NCI-H2107 (cell line): ENCODE measurements at places on chromosomes 7 and 10.

GRCh38 chr7:57482-58255 lies 134.7 kb upstream of the FAM20C start:
- no peak for DNase-seq

DNA sequence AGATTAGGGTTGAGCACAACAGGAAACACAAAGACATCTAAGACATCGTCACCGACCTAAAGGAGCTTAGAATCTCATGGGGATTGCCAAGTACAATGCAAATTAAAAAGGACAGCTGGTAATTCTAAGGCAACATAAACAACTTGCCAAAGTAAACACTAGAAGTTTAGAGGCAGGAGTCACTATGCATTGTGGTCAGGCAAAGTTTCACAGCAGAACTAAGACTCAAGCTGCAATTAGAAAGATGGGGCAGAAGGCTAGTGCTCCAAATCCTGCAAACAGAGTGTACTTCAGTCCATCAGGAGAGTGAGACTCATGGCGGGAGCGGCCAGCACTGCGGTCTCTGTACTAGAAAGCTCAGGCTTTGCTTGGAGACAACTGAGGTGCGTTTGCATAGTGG lies 52.7 kb downstream of the HIPK2 start:
- DNase-seq = no peak

GRCh38 chr10:127979045-127979444 lies 72.1 kb downstream of the PTPRE start:
- no peak for DNase-seq

DNA sequence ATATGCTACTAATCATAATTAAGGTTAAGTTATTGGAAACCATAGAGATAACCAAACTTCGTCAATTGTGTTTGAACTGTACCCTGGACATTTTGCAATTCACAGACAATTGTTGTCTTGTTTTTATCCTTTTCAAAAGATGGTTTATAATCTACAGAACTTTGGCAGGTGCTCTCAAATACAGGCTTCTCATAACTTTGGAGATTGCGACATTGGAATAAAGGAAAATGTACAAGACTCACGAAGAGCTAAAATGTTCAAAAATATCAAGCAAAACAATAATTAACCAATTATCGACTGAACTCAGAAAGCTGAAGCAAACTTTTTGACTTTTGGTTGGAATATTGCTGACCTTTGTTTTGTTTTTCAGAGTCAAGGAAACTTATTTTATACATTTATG lies 88.4 kb upstream of the GPR22 start:
- DNase-seq = no peak

DNA sequence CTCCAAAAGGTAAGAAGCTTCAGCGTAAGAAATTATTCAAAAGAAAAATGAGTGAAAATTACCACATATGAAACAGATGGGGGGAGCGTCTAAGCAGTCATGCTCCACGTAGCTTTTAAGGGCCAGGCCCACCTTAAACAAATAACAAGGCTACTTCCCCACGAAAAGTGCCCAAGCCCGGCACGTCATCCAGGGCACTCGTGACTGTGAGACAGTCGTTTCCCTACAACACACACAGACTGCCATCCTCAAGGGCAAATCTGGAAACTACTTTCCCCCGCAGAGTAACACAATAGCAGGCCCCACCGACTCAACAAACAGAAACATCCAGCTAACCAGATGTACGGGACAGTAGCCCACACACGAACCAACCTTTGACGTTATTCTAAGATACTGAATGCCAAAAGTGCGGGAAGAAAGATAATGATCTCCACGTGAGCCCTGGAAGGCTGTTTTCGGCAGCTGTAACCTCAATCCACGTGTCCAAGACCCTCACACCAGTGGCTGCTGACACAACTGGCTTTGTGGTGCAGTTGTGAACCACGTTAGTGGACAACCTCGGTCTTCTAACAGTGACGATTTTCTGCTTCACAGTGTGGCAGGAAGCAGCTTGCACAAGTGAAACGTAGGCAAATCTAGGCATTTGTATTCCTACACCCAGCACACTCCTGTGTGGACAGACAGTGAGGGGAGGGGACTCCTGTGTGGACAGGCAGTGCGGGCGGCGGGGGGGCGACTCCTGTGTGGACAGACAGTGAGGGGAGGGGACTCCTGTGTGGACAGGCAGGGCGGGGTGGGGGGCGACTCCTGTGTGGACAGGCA lies 251.7 kb downstream of the ZMYND11 start:
- DNase-seq = no peak

DNA sequence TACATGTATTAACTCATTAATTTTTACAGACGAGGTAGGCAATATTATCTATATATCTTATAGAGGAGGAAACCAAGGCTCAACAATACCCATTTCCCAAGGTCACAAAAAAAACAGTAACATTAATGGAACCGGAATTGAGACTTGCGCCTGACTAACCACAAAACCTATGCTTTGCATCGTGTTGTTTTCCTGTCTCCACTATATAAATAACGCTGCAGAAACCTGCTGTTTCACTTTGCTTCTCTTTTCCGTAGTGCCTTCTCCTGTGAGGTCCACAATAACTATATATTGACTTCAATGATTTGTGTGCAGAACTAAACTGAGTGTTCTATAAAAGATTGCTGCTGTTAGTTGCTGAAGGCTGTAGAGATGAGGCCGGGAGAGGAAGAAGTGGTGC lies 97.7 kb upstream of the RPA3 start:
- DNase-seq = no peak

- peak; percentile 4 for DNase-seq
Observed at GRCh38 chr10:11757454-11757820, 15.3 kb downstream of the ECHDC3 start.

GRCh38 chr7:55966851-55967250 lies 2.5 kb downstream of the NIPSNAP2 start:
- no peak for DNase-seq

DNA sequence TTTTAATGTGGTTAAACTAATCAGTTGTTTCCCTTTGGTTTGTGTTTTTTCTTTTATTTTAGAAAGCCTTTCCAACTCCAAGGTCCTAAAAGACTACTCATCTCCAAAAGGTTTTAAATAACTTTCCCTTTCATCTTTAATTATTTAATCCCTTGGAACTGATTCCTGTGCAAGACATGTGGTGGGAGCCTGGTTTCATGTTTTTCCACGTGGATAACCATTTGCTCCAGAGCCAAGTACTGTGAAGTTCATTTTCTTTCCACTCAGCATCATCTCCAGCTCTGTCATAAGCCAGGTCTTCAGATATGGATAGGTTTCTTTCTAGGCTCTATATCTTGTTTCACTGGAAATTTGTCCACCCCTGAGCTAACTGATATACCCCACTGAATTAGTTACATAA lies 16.7 kb downstream of the PPP1R3C start:
- DNase-seq = no peak

- DNase-seq = no peak
Observed at GRCh38 chr10:47067949-47068940, 157.0 kb downstream of the PTPN20 start.

DNA sequence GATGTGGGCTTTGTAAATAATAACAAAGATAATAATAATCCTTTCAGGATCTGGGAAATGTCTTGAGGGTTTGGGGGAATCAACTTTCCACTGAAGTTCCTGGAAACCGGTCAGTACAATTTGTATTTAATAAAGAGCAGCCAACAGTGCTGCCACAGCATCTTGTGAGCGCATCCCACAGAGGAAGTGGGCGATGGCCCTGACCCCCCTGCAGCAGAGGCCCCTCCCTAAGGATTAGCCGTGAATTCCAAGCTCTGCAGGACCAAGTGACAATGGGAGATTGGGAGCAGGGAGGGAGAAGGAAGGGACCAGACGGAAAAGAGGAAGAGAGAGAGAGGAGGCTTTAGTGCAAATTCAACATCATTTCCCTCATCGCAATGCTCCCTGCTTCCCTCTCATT lies 349.2 kb downstream of the RNLS start:
- no peak for DNase-seq

GRCh38 chr10:6025683-6026255 lies 36.4 kb downstream of the IL2RA start:
- DNase-seq = no peak

GRCh38 chr10:89297356-89297755 lies 4.5 kb upstream of the IFIT2 start:
- DNase-seq = no peak

DNA sequence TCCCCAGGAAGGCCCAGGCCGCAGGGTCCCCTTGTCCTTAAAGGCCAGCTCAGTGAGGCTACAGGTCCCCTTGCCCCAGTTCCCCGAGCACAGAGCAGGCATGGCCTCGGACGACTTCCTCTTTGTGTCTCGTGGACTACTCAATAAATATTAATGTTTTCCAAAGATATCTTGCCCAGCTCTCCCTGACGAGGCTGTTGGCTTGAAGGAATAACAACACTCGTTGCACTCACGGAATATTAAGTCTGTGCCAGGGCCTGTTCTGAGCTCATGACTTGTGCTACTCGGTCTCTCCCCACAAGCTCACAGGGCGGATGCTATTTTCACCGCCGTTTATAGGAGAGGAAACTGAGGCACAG lies 68.2 kb downstream of the CUX1 start:
- no peak for DNase-seq

- DNase-seq = no peak
Observed at GRCh38 chr7:117044664-117045063, 91.4 kb downstream of the ST7 start.

DNA sequence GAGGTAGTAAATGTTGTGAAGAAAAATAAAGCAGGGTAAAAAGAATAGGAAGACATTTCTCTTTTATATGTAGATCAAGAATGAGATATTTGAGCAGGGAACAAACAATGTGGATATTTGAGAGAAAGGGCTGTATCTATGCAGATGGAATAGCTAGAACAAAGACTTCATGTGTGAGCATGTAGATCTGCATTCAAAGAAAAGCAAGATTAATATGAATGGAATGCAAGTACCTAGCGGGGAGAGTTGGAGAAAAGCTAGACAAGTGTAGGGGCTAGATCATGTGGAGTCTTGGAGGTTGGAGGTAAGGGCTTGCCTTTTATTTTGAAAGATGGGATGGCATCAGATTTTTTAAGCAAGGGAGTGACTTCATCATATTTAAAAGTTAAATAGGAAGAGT lies 27.1 kb downstream of the SHOC2 start:
- DNase-seq = no peak

DNA sequence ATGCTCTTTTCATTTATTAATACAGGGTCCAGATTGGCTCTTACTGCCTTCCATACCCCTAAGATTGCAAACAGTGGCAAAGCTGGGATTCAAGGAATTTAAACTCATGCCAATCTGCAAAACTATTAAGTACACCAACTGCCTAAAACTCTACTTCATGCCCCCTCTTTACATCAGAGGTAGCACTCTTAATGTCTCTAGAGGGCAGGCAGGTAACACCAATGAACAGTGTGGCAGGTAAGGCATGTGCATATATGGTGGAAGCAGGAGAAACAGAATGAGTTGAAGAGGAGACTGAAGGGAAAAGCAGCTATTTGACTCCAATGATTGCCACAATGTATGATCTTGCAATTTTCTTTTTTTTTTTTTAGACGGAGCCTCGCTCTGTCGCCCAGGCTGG lies 156.7 kb downstream of the BTAF1 start:
- DNase-seq = no peak

DNA sequence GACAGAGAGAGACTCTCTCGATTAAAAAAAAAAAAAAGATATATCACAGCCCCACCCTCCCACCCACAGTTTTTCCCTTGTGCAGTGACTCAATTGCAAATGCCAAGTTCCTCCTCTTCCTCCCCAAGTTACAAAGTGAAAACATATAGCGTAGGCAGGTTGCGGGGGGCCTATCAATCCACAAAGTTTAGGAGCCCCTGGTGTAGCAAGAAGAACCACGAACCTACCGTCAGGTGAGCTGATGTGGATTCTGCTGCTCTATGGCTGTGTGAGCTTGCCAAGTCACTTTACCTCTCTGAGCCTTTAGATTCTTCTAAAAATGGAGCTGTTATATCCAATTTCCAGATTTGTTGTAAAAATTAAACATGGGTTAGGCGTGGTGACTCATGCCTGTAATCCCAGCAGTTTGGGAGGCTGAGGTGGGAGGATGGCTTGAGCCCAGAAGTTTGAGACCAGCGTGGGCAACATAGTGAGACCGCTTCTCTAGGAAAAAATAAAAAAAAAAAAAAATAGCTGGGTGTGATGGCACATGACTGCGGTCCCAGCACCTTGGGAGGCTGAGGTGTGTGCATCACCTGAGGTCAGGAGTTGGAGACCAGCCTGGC lies 8.2 kb upstream of the RHBDD2 start:
- no peak for DNase-seq

DNA sequence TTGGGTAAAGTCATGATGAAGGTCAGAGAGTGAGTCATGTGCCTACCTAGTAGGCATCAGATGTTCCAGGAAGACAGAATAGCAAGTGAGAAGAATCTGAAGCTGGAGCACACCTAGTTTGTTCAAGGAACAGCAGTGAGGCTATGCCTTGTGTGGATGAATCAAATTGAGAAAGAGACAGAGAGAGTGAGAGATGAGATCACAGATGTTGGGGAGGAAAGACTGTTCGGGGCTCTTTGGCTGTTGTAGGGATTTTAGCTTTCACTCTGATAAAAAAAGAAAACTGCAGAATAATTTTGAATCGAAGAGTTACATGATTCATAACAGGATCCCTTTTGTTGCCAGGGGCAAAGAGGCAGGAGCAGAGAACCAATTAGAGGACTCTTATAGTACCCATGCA lies 6.3 kb downstream of the LIPF start:
- no peak for DNase-seq

DNA sequence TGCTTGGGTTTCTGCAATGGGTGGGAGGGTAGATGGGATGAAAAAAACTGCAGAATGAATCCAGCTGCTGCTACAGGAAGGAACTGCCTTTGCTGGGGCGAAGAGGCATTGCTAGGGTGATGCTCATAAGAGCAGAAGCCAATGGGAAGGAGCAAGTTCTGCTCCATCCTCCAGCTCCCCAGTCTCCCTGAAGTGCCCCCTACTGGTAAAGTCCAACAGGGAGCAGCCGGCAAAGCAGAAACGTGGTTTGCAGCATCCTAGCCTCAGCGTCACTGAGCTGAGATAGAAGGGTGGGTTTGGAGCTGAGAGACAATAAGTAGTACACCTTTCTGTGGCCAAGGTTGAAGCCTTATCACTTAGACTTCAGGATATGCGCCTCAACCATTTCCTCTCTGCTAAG lies 220.5 kb downstream of the CCSER2 start:
- no peak for DNase-seq
